Natural killer cell (primary cell): ENCODE measurements at places on chromosomes 11 and 22. TPM values are rescaled to one million over a fixed set of nuclear protein-coding genes. Genes with fewer than 3 reads are reported as not detected.

Gene KCNJ5
- total RNA-seq, result 0.18 TPM

Gene VWA5A
- 9.2 TPM for total RNA-seq

Gene TCN2
- total RNA-seq, result 0.95 TPM

Gene TTC17
- total RNA-seq, result 100 TPM

Gene ZFTA
- total RNA-seq, result 4.8 TPM

Gene C1QTNF4
- total RNA-seq, result 1.3 TPM

Gene SMTNL1
- not detected for total RNA-seq

Gene CRYBB2
- not detected for total RNA-seq

Gene NPTXR
- total RNA-seq, result 6.1 TPM
